Breast epithelium (tissue), 4 donors: ENCODE measurements at places on chromosomes 3 and 15.

DNA sequence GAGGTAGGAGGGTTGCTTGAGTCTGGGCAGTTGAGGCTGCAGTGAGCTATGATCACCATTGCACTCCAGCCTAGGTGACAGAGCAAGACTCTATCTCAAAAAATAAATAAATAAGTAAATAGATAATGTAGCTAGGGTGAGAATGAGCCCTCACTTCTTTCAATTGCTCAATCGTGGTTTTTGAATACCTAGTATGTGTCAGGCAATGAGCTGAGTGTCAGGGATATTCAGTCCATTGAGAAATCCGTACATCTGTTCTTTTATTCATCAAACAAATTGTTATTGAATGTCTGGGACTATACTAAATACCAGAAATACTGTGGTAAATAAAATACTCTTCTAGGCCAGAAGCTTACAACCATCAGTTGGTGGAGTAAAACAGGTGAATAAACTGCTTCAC lies 6.2 kb upstream of the ZNF148 start:
- H3K27me3 ChIP-seq, result no peaks in the 10 kb centered on the region
- H3K36me3 ChIP-seq, result no peaks in the 10 kb centered on the region
- no peaks in the 10 kb centered on the region for H3K4me1 ChIP-seq
- DNase-seq, result no peak
- no peak overlapping the region for H3K4me3 ChIP-seq
- H3K27ac ChIP-seq, result no peak overlapping the region

- no peak overlapping the region for H3K4me3 ChIP-seq
- no peaks in the 10 kb centered on the region for H3K4me1 ChIP-seq
- no peak overlapping the region for H3K27ac ChIP-seq
- no peaks in the 10 kb centered on the region for H3K36me3 ChIP-seq
- no peak for DNase-seq
- H3K27me3 ChIP-seq, result no peaks in the 10 kb centered on the region
Measured at GRCh38 chr3:110646496-110646895, 425.1 kb upstream of the NECTIN3 start.

DNA sequence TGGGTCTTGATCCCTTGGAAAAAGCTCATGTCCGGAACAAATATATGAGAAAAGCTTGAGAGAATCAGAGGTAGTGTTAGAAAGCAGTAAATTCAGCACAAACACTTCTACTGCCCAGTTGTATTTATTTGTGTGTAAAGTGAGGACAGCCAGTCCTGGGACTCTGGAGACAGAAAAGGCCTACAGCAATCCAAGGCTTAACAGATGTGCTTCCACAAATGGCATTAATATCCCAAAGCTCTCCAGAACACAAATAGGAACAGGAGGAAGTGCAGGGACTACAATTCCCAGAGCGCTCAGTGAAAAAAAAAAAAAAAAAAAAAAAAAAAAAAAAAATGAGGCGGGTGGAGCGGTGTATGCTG lies 390 bp upstream of the AP2M1 start:
- DNase-seq, result no peak
- no peak overlapping the region for H3K4me3 ChIP-seq
- H3K27ac ChIP-seq, result peak overlapping the region; percentile 40
- H3K27me3 ChIP-seq, result no peaks in the 10 kb centered on the region

GRCh38 chr3:115513416-115513800 lies 109.9 kb upstream of the GAP43 start:
- H3K4me3 ChIP-seq, result peak overlapping the region; percentile 46
- no peaks in the 10 kb centered on the region for H3K36me3 ChIP-seq
- H3K4me1 ChIP-seq, result no peaks in the 10 kb centered on the region
- DNase-seq, result no peak
- no peak overlapping the region for H3K27ac ChIP-seq

GRCh38 chr3:51934139-51934850 lies 7.4 kb downstream of the RRP9 start:
- H3K4me1 ChIP-seq, result no peaks in the 10 kb centered on the region
- H3K27ac ChIP-seq, result no peak overlapping the region
- no peaks in the 10 kb centered on the region for H3K27me3 ChIP-seq
- no peaks in the 10 kb centered on the region for H3K36me3 ChIP-seq
- H3K4me3 ChIP-seq, result no peak overlapping the region

GRCh38 chr3:30344288-30344687 lies 262.1 kb upstream of the TGFBR2 start:
- H3K36me3 ChIP-seq, result no peaks in the 10 kb centered on the region
- DNase-seq, result no peak
- H3K27me3 ChIP-seq, result no peaks in the 10 kb centered on the region
- H3K4me1 ChIP-seq, result no peaks in the 10 kb centered on the region
- no peak overlapping the region for H3K4me3 ChIP-seq

DNA sequence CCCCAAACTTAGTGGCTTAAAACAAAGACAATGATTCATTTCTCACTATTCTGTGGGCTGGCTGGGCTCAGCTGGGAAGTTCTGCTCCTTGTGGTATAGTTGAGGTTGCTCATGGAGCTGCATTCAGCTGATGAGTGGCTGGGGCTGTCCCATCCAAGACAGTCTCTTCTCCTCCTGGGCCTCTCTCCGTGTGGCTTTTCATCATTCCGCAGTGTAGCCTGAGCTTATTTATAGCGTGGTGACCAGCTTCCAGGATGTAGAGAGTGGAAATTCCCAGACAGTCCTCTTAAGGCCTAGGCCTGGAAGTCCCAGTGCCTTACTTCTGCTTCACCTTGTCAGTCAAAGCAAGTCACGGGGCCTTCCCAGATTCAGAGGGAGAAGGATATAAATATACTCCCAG lies 136.7 kb upstream of the DAZL start:
- H3K4me1 ChIP-seq, result no peaks in the 10 kb centered on the region
- no peak overlapping the region for H3K4me3 ChIP-seq
- no peaks in the 10 kb centered on the region for H3K27me3 ChIP-seq
- H3K27ac ChIP-seq, result no peak overlapping the region

DNA sequence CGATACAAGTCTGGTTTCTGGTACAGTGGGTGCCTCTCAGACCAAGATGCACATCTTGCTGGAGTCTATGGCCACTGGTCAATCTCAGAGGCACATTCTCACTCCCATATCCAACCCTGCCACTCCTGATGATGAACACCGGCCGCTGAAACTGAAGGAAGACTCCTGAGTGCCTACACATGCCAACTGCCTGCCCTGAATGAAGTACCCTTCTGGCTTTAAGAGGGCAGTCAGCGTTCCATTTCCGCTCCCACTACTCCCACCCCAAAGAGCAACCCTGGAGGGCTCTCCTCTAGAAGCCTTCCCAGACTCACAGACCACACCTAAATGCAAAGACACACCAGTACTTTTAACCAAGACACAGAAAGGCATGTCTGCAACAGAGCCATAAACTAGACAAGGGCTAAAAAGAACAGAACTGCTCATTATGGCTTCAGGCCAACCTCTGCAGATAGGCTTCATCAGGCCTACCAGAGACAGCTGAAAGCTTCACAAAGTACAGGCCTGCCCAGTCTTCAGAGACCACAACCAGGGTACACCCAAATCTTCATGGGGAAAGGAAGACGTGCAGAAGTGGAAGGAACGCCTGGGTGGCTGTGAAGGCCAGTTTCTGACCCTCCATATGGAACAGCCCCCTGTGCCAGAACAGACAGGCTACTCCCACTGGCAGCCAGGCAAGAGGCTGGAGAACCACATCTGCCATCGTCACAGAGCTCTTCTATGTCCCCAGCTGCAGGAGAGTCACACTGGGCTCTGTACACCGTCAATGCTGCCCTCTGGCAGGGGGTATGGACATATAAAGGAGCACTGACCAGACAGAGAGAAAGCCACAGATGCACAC lies 14.3 kb downstream of the ANP32A start:
- DNase-seq, result no peak
- H3K27me3 ChIP-seq, result no peaks in the 10 kb centered on the region
- H3K27ac ChIP-seq, result no peak overlapping the region
- H3K4me1 ChIP-seq, result no peaks in the 10 kb centered on the region
- no peak overlapping the region for H3K4me3 ChIP-seq

- H3K4me3 ChIP-seq, result no peak overlapping the region
- H3K27me3 ChIP-seq, result no peaks in the 10 kb centered on the region
- H3K4me1 ChIP-seq, result no peaks in the 10 kb centered on the region
- no peaks in the 10 kb centered on the region for H3K36me3 ChIP-seq
- no peak for DNase-seq
- H3K27ac ChIP-seq, result no peak overlapping the region
Measured at GRCh38 chr3:96803870-96804269, 10.5 kb upstream of the EPHA6 start.

GRCh38 chr3:109023656-109024254 lies 70.1 kb upstream of the GUCA1C start:
- DNase-seq, result no peak
- no peak overlapping the region for H3K27ac ChIP-seq
- no peak overlapping the region for H3K4me3 ChIP-seq
- H3K27me3 ChIP-seq, result no peaks in the 10 kb centered on the region
- no peaks in the 10 kb centered on the region for H3K36me3 ChIP-seq

DNA sequence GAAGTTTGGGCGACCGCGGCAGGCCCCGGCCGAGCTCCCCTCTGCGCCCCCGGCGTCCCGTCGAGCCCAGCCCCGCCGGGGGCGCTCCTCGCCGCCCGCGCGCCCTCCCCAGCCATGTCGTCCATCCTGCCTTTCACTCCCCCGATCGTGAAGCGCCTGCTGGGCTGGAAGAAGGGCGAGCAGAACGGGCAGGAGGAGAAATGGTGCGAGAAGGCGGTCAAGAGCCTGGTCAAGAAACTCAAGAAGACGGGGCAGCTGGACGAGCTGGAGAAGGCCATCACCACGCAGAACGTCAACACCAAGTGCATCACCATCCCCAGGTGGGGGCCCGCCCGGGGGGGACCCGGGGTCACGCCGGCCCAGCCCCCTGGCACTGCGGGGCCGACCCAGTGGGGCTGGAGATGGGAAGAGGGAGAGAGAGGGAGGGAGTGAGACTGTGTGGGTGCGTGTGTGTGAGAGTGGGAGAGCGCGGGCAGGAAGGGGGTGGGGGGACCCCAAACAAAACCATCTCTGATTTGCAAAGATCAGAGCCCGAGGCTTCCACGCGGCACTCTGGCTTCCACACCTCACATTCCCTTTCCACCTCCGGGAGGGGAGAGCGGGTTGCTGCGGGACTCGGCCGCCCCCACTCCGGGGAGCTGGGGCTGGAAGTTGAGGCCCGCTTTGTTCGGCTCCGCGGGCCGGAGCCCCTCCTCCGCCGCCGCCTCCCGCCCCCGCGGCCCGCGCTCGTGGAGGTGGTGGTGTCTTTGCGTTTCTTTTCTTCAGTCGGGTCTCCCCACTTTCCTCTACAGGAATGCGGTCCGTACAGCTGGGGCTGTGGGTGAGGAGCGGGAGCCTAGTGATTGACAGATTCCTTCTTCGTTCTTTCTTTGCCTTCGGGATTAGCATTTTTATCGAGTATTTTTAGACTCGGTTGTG lies 898 bp downstream of the SMAD3 start:
- H3K4me1 ChIP-seq, result no peaks in the 10 kb centered on the region
- no peaks in the 10 kb centered on the region for H3K27me3 ChIP-seq
- DNase-seq, result no peak
- no peaks in the 10 kb centered on the region for H3K36me3 ChIP-seq

- no peak for DNase-seq
- no peak overlapping the region for H3K27ac ChIP-seq
- H3K36me3 ChIP-seq, result no peaks in the 10 kb centered on the region
- no peaks in the 10 kb centered on the region for H3K27me3 ChIP-seq
Measured at GRCh38 chr15:100806157-100806556, 73.5 kb upstream of the ALDH1A3 start.

DNA sequence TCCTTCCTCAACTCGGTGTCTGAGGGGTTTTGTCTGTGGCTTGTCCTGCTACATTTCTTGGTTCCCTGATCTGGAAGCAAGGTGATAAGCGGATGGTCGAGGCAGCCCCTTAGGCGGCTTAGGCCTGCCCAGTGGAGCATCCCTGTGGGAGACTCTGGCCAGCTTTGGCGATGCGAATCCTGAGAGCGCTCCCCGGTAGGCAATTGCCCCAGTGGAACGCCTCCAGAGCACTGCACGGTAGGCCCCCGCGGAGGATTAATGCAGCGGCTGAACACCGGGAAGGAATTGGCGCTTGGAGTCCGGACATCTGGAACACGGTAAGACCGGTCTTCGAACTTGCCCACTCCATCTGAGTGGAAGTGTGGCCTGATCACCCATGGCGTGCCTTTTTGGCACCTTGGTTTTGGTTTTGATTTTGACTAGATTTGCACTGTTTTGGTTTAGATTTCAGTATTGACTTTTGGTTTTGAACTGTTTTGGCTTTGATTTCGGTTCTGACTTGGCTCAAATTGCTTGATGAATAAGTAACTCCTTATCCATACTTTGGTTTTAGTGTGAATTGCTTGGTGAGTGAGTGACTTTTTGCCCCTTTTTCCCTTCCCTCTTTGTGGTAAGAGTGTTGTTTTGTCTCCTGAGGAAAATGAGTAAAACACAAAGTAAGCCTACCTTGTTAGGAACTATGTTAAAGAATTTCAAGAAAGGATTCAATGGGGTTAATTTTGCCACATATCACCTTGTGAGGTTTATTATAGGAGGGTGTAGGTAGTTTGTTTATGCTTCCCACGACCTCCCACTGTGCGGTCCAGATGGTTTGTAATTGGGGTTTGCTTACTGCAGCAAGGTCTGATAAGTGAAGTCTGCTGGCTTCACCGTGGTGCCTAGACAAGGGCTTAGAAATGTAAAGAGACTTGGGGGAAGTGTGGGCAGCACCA lies 27.1 kb upstream of the GPR156 start:
- H3K36me3 ChIP-seq, result no peaks in the 10 kb centered on the region
- H3K4me3 ChIP-seq, result no peak overlapping the region
- DNase-seq, result no peak
- no peaks in the 10 kb centered on the region for H3K4me1 ChIP-seq
- no peaks in the 10 kb centered on the region for H3K27me3 ChIP-seq

GRCh38 chr3:81419228-81419627 lies 342.2 kb downstream of the GBE1 start:
- H3K27me3 ChIP-seq, result no peaks in the 10 kb centered on the region
- H3K27ac ChIP-seq, result no peak overlapping the region
- no peaks in the 10 kb centered on the region for H3K4me1 ChIP-seq
- DNase-seq, result no peak

DNA sequence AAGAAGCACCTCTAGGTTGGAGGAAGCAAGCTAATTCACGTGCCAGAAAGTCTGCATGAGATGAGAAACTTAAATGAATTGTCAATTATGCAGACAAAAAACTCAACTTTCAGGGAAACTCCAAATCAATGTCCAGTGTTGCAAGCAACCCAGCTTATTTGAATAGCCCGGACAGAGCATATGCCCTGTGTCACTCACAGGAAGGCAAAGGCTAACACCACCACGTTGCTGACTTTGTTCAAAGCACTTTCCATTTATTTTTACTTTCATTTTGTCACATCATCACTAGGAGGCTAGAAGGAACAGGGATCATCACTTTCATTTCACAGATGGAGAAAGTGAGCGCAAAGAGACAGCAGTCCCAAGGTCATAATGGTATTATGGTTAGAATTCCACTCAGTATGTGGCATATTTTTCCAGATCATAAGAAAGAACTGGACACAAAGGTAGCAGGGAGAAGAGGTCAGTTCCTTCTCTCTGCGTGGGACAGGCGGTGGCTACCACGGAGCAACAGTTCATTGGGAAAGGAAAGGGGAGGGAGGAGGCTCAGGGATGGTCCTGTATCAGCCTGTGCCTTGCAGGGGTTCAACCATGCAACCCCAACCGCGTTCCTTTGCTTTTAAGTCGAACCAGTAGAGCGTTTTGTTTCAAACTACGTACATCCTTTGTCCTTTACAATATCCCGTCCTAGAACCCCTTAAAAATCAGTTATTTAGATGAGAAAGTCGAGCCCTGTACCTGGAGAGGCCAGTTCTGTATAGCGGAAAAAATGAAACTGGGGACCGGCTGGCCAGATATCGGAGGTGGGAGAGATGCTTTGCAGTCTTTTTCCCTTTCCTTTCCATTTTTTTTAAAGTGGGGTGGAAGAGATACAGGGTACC lies 1.1 kb downstream of the HEG1 start:
- peak overlapping the region; percentile 69 for H3K4me3 ChIP-seq
- peak overlapping the region; percentile 89 for H3K27ac ChIP-seq
- no peak for DNase-seq
- no peaks in the 10 kb centered on the region for H3K27me3 ChIP-seq
- peaks cover 7% of the 10 kb centered on the region for H3K4me1 ChIP-seq
- H3K36me3 ChIP-seq, result no peaks in the 10 kb centered on the region
